ENCODE measurements at places on chromosomes 7 and 10.

DNA sequence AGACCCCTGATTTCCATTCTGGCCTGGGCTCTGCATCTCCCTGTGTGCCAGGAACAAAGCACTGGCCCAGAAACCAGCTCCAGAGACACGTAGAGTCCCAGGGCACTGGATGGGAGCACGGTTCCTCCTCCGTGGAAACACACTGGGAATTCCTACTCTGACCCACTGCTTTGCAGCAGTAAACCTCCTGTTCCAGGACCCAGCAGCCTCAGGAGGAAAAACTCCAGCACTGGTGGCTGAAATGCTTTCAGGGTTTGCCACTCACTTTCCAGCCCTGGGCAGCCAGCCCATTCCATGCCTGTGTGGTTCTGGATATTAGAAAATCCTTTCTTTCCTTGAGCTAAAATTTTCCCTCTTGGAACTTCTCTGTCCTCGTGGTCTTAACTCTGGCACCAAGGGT, 58.0 kb downstream of the FAM171A1 start:
- DNase-seq = no peak

- no peak for DNase-seq
These were observed 3.8 kb downstream of the ZYX start for GRCh38 chr7:143384661-143385631.

- DNase-seq = no peak
These were observed 30.5 kb upstream of the GHITM start for GRCh38 chr10:84108797-84109196.

DNA sequence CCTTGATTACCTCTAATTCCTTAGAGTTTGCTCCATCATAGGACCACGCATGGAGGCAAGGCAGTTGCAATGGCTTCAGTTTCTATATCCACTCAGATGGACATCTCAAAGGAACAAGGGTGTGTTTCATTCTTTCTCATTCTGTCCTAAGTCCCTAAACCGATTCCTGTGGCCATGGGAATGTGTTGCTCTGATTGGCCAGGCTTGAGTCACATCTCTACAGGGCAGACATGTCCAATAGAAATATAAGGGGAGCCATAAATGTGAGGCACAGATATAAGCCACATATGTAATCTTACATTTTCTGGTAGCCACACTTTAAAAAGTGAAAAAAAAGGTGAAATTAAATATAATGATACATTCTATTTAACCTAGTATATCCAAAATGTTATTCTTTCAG, 16.9 kb upstream of the DLD start:
- no peak for DNase-seq

DNA sequence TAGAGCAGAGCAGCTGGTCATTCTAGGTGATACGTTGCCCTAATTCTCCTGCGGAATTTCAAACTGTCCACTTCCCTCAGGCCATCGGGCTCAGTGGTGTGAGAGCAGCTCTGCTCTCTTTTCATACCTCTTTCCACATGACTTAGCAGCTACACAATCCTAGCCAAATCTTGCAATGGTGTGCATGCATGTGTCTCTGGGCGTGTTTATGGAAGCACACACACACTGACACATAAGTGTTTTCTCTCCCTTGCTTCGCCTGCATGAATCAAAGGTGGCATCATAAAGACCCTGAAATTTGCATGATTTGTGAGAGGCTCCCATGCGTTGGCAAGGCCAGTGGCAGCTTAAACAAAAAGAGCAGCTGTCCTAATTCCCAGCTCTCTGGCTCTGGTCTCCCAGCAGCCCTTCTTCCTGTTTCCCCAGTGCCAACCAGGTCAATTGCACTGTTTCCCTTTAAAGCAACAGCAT, 1189.5 kb downstream of the GATA3 start:
- DNase-seq = no peak

- DNase-seq = no peak
These were observed 5.8 kb downstream of the TCF7L2 start for GRCh38 chr10:112955582-112956421.

- no peak for DNase-seq
These were observed 126.2 kb downstream of the MDFIC start for GRCh38 chr7:115047958-115048720.

- no peak for DNase-seq
These were observed 35.7 kb downstream of the CYP17A1 start for GRCh38 chr10:102801496-102801895.

DNA sequence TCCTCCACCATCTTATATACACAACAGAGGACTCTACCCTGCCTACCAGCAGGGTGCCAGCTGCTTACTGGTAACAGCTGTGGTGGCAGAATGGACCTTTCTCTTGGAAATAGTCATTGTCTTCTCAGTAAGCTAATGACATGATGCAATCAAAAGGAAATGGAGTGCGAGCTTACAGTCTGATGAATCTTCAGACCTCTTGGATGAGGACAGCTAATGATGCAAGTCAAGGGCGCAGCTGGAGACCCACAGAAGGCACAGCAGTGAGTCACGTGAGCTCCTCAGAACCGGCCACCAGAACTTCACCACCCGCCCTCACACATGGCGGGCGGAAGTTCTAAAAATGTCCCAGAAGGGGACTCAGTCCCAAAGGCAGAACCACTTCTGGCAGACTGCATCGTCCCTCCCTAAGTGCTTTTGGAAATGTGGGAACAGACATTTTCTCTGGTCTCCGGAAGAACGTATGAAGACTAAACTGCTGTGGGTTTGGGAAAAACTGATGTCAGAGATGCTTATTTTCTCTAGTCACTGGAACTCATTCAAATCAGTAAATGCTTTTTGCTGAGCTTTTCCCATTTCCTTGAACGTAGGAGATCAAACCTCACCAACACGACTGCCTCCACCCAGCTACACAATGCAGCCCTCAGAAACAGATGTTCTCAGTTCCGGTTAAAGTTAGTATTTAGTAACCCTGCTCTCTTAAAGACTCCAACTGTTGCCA, 96.4 kb downstream of the FAS start:
- no peak for DNase-seq

- no peak for DNase-seq
These were observed 13.2 kb upstream of the LMBR1 start for GRCh38 chr7:156906200-156906649.

GRCh38 chr10:16867556-16867955, 50.3 kb upstream of the RSU1 start:
- DNase-seq = no peak
